ENCODE measurements at places on chromosomes 11 and 22. TPM values are rescaled to one million over a fixed set of nuclear protein-coding genes. Genes with fewer than 3 reads are reported as not detected.

The ARFGAP3 gene
- 40.2 TPM for total RNA-seq

DNA sequence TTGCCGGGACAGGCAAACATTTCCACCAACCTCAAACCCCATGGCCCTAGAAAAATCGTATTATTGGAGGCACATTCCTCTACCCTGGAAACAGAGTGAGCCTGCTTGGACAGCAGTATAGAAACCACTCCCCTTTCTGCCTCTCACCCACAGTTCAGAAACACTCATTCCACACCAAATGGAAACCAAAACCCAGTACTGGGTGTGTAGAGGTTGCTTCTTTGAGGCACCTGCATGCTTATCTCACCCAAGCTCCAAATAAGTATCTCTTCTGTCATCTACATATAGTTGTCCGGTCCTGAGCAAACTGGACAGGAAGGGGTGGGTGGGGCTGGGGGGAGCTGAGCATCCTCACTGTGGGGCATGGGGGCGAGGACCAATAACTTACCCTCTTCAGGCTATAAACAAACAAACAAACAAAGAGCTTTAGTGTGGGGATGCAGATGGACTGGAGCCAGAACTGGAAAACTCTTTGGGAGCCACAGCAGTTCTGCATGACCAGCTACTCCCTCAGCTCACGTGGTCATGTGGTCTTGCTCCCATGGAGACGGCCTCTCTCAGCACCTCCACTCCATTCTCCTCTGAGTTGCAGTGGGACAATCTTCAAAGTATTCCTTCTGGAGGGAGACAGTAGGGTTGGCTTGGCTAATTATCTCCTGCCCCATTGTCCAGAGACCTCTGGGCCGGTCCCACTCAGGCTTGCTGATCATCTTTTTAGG is 1.0 kb upstream of the PLAAT2 start:
- no peak for DNase-seq

DNA sequence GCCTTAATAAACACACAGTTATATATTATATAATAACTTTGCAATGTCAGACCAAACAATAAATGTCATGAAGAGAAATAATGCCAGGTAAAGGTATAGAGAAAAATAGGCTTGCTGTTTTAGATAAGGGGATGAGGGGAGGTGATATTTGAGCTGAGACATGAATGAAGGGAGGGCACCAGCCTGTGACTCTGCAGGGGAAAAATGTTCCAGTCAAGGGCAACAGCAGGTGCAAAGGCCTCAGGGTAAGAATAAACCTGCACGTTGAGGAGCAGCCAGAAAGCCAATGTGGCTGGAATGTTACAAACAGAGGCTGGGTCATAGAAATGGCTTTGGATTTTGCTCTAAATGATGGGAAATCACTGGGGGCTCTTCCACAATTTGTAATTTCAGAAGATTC is 519.6 kb downstream of the SOX6 start:
- no peak for DNase-seq

The BIRC3 gene
- 24.7 TPM for total RNA-seq

The KRTAP5-2 gene
- not detected for total RNA-seq

GRCh38 chr11:61603667-61604066 is 22.8 kb upstream of the SYT7 start:
- DNase-seq, result no peak

The KCNE3 gene
- 0.06 TPM for total RNA-seq

The TEX12 gene
- total RNA-seq, result not detected

The H19 gene
- not detected for total RNA-seq

DNA sequence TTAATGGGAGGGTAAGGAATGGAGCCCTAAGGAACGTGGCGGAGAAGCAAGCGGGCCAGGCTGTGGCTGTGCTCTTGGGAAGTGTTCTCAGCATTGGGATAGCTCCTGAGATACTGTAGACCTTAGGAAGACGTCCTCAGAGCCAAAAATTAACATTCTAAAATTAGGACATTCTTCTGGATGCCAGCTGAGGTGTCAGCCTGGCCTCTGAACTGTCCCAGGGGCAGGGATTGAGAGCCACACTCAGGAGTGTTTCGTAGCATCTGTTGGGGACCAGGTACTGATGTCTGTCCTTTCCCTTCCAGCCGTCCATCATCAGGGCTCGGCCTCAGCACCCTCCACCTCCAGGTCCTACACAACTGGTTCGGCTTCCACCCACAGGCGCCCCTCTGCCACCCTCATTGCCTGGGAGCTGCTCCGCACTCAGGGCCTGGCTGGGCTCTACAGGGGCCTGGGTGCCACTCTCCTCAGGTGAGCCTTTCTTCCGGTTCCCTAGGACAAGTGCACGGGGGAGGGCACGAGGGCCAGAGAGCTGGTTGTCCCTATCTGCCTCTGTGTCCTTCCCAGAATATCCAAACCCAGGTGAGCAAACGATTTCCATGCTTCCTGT is 23.6 kb downstream of the SLC25A18 start:
- DNase-seq, result no peak

The EPS8L2 gene
- 1.8 TPM for total RNA-seq

GRCh38 chr11:36037031-36037430 is 93.2 kb downstream of the LDLRAD3 start:
- DNase-seq, result peak; percentile 19

DNA sequence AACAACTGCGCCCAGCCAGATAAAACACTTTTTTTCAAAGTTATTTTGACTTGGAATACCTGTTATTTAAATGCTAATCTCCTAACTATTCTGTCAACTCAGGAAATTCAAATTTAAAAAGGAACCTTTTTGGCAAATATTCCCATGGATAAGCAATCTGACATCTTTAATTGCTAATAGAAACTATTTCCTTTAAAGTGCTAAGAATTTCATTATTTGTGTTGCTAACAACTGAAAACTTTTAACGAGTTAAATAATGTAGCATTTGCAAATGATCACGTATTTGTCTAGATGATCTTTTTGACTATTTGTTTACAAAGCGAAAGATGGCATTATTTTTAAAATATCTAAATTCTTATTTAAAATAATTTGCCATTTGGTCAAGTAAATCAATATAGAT is 28.8 kb downstream of the CSTF3 start:
- DNase-seq, result no peak

DNA sequence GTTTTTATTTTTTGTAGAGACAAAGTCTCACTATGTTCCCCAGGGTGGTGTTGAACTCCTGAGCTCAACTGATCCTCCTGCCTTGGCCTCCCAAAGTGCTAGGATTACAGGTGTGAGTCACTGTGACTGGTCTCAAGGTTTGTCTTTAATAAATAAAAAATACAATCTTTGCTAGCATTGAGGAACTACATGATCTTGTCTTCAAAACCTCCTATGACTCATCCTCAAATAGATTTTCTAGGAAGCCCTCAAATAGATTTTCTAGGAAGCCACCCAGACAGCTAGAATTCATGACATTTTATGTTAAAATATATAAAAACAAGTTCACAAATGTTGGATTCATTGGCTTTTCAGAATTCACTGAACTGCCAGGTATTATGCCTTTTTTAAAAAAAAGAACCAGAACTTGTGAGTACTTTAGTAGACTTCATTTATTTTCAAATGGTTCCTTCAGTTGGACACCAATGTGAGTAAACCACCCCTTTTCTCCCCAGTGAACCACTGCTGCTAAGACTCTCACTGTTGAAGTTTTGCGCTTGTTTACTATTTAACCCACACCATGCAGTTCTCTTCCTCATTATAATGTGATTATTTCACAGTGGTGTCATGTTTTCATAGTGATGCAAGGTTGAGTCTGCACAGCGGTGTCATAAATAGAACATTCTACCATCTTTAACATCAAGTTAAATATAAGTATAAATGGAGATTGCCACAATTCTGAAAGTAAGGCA is 303.9 kb downstream of the CASP12 start:
- DNase-seq, result no peak

The MMP11 gene
- 4.2 TPM for total RNA-seq

The KLHDC7B gene
- total RNA-seq, result 0.06 TPM

The RAB1B gene
- total RNA-seq, result 77.0 TPM

The DDX10 gene
- total RNA-seq, result 35.8 TPM

- no peak for DNase-seq
These were observed 1422.4 kb downstream of the LRRC4C start for GRCh38 chr11:40037005-40037404.

DNA sequence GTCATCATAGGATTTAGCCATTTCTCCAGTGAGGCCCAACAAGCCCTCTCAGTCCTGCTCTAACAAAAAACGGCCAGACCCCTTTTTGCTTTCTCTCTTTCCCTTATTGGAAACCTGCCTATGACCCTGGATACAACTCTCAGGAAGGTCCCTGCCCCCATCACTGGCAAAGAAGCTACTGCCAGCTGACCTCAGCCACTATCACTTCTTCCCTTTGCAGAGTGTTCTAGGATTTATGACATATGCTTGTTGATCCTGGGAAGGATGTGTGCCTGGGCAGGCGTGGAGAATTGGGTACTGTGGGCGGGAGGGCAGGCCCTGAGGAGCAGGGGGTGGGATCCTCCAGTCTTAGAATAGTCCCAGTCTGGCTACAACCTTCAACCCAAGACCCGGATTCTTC is 7.5 kb downstream of the PGAP2 start:
- no peak for DNase-seq

DNA sequence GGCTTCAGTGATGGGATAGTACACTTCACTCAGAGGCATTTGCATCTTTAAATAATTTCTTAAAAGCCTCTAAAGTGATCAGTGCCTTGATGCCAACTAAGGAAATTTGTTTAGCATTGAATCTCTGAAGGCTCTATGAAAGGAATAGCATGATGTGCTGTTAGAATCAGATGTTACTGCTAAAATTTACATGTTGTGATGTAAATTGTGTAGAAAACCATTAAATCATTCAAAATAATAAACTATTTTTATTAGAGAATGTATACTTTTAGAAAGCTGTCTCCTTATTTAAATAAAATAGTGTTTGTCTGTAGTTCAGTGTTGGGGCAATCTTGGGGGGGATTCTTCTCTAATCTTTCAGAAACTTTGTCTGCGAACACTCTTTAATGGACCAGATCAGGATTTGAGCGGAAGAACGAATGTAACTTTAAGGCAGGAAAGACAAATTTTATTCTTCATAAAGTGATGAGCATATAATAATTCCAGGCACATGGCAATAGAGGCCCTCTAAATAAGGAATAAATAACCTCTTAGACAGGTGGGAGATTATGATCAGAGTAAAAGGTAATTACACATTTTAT is 4.6 kb downstream of the MALAT1 start:
- no peak for DNase-seq

DNA sequence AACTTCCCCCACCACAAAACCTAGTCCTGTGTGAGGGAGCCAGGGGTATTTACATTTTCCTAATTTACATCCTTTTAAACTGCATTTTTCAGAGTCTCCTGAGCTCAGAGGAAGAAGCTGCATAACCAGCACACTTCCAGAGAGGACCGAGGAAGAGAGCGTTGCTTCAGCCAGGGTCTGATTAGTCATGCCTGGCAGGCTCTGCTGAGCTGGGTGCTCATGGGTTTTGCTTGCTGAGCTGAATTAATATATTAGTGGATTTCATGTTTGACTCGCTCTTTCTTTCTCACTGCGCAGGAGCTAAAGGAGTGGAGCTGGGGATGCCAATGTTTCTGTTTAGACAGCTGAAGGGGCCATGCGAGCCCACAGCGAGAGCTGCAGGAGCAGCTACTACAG is 539.3 kb upstream of the B3GAT1 start:
- DNase-seq, result peak; percentile 76

- DNase-seq, result no peak
These were observed 65.3 kb upstream of the MS4A8 start for GRCh38 chr11:60634126-60634525.

GRCh38 chr11:125516245-125516644 is 20.2 kb upstream of the FEZ1 start:
- no peak for DNase-seq

The CCDC87 gene
- not detected for total RNA-seq

DNA sequence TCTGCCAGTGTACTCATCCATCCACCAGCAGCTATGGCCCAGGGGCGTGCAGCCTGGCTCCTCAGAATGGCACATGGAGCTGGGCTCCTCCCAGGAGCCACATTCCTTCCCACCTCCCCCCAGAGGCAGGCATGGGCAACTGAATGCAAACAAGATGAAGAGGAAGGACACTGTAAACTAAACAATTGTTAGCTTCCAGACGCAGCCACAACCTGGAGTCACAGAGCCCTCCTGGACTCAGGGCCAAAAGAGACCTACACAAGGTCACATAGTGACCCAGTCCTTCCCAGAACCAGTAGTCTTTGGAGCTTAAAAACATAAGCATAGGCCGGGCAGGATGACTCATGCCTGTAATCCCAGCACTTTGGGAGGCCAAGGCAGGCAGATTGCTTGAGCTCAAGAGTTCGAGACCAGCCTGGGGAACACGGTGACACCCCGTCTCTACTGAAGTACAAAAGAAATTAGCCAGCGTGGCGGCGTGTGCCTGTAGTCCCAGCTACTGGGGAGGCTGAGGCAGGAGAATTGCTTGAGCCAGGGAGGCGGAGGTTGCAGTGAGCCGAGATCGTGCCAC is 30.7 kb upstream of the CLDN5 start:
- peak; percentile 35 for DNase-seq

GRCh38 chr11:119784421-119784820 is 55.4 kb upstream of the NECTIN1 start:
- DNase-seq, result no peak

DNA sequence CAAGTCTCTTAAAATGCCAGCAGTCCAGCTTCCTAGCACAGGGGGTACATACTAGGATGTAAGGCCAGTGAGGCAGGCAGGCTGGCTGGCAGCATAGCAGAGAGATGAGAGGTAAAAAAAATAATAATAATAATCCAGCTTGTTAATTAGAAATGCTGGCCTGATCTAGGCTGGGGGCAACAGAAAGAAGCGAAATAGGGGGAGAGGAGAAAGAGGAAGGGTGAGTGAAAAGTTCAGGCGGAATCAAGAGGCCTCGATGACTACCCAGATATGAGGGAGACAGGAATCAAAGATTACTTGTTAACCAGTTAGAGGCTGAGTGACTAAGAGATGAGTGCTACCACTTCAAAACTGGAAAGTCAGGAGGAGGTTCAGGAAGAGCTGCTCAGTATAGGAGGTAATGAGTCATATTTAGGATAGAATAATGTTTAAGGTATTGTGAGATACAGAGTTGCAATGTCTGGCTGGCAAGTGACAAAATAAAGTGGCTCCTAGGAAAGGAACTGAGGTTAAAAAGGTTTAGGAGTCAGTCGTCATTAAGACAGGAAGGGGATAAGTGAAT is 2.8 kb downstream of the ALKBH8 start:
- peak; percentile 88 for DNase-seq

The SPON1 gene
- total RNA-seq, result 0.09 TPM

Data from Daoy (cell line).